ENCODE measurements at places on chromosomes 5 and 9.
A peak's percentile ranks its signal among the peaks of the same experiment; 100 is the strongest.

- no peak for DNase-seq
Observed at GRCh38 chr5:124645396-124645795, 101.0 kb downstream of the ZNF608 start.

- DNase-seq, result no peak
Observed at GRCh38 chr9:127634698-127635097, 22.6 kb downstream of the STXBP1 start.

DNA sequence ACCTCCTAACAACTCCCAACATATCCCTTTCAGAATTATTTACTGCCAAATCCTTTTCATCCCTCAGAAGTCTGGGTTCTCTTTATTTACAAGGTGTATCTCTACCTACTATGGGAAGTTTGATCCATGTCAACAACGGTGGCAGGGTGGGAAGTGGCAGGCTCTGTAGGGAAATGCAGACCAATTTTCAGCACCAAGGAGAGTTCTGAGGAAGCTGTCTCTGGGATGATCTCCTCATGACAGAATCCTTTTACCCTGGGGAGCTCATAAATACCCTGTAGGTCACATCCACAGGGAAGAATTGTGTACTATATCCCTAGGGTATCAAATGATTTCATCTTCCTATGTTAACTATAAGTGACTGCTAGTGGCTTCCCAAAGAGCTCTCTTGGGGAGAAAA is 107.8 kb upstream of the NEK6 start:
- DNase-seq, result no peak

DNA sequence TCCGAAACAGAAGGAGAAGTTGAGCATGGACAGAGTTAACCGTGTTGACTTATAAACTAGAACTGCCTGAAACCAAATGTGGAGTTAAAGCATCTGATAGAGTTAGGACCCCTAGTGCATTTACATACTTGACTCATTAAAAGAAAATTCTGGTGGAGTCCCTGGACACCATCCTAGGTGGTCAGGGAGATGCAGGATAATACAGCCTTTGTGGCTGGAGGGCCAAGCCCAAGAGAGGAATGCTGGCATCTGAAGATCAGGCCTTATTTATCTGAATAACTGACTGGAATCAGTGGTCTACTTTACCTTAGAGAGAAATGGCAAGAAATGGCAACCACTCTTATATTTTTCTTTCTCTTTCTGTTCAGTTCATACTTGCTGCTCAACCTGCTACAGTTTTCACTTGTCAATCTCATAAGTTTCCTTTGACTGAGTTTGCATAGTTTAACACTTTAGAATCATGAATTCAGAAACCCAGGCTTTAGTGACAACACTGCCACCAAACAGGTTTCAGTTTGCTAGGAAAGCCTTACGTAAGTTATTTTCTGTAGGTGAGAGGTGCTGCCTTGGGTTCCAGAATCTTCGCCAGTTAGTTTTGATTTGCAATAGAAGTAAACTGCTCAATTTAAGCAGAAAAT is 10.2 kb downstream of the CMYA5 start:
- no peak for DNase-seq

DNA sequence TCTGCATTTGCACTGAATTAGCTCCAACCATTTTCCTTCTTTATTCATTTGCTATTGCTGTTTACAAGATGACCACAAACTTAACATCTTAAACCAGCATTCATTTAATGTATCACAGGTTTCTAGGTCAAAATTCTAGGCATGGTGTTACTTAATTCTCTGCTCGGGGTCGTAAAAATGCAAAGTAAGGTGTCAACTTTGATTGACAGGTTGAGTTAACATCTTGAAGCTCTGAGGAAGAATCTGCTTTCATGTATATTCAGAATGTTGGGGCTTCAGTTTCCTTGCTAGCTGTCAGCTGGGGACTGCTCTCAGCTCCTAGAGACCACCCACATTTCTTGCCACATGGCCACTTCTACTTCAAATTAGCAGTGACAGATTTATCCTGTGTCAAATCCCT is 348.7 kb upstream of the GRIN3A start:
- DNase-seq, result no peak

DNA sequence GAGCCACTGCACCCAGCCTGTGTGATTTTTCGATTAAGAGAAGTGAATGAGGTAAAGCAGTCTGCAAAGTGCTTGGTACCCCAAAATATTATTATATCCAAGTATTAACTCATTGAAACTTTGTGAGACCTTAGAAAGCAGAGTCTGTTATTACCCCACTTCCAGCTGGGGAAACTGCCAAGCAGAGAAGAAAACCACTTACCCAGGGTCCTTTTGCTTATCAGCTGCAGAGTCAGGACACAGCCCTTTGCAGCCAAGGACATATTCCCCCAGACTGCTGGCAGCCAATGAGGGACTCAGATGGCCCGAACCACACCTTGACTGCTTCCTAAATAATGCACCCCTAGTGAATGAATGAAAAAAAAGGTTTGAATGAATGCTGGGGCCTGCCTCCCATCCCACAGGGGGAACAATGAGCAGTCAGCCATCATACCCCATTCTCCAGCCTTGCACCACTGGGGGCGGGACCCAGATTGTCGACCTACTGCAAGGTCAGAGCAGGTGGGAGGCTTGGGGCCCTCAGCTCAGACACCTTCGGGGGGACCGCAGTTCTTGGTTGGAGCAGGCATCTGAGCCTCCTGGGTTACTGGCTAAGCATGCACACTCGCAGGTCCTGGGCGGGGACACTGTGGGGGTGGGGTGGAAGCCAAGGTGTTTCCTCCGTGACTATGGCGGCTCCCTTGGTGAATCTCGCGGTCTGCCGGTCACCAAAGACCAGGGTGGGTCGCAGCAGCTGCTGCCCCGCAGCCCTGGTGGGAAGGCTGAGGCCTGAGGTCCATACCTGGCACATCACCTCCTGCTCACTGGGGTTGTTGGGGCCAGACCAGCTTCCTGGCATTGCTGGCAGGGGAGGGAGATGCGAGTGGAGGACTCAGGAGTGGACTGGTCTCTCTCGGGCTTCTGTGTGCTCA is 29.7 kb downstream of the PRRT1B start:
- DNase-seq, result no peak

DNA sequence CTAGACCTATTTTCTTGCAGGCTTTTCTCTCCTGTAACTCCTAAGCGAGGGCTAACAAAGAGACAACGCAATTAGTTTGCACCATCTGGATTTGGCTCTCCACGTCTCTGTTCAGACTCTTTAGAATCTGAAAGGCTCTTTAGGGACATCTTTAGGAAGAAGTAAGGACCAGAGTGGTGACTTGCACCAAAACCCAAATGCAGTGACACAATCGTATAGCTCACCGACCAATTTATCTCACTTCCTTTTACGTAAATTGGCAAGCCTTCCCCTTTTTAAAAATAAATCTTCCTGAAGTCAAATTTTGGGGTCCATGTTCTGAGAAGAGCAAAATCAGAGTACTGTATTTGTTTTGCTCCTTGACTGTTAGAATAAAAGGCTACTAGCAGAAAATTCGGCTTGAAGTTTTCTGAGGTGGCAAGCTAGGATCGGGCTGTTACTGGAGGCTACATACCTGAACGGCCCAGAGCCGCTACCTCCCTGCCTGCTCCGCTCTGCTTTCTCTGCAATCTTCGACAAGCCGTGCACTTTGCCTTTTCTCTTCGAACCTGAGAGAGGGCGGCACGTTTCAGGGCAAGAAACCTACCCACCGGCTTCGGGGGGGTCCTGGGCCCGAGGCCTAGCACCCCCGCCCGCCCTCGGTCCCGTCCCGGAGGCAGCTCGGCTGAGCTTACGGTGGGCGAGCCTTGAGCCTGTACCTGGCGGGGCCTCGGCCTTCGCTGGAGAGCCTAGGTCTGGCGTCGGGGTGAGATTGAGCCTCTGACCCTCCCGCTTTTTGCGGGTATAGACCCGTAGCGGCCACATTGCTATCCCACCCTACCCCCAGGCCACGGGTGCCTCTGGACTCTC is 537 bp downstream of the MEIKIN start:
- DNase-seq, result no peak

GRCh38 chr9:89005323-89005722 is 14.1 kb downstream of the S1PR3 start:
- DNase-seq, result no peak

DNA sequence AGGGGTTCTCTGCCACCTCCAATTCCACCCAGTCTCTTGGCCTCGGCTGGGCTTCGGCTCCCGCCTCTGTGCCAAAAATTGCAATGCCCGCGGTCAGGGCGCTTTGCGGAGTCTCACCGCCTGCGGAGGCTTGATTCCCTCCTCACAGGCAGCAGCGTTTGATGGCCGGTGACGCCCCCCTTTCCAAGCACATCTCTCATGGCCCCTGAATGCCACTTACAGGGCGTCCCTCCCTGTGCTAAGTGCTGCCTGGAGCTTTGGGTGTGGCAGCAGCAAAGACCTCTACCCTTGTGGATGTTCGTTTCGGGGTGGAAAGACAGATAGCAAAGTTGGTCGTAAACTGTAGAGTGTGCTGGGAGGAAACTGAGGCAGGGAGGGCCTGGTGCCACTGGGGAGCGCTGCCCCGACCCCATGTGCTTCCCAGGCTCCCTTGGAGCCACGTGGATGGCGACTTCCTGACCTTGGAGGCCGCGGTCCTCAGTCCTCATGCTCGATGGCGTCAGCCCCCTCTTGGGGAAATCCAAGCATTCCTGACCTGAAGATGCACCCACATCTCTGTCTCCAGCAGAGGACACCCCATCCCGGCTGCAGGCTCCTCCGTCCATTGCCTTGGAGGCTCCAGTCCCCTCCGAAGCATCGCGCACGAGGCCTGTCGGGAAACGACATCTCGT is 249.2 kb upstream of the IRX4 start:
- no peak for DNase-seq

DNA sequence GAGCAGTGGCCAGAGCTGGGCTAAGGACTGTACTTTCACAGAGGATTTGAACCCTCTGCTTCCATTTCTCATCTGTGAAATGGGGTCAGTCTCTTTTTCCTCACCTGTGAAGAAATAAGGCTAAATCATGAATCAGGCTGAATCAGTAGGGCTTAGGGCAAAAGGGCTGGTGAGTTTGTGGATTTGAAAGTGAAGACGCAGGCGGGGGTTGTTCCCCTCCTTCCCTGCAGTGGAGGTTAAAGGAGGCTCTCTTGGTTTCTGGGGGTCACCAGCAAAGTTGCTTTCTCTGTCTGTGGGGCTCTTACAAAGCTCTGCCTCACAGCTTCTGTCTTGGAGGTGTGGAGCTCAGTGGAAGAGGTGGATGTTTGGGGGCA is 17.6 kb upstream of the NDST1 start:
- DNase-seq, result no peak

DNA sequence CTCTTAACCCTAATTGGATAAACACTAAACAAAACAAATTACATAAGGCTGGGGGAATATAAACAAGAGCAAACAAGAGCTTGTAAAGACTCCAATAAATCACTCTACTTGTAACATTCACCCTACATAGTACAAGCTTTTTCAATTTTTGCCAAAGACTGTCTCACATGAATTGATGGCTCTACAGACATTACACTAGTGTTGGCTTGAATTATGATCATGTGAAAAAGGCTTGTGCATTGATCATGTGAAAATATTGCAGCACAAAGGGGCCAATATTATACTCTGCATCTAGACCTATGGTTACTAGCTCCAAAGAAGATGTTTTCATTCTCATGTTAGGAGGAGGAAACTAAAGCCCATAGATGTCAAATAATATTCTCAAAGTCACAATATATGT is 212.6 kb downstream of the MCTP1 start:
- no peak for DNase-seq

GRCh38 chr9:12817702-12818101 is 42.9 kb downstream of the LURAP1L start:
- no peak for DNase-seq

GRCh38 chr9:93081931-93082330 is 14.1 kb upstream of the CARD19 start:
- DNase-seq, result no peak

GRCh38 chr5:37808945-37809344 is 30.9 kb downstream of the GDNF start:
- DNase-seq, result no peak

- DNase-seq, result peak; percentile 41
Observed at GRCh38 chr5:88690409-88691229, 192.4 kb downstream of the MEF2C start.

DNA sequence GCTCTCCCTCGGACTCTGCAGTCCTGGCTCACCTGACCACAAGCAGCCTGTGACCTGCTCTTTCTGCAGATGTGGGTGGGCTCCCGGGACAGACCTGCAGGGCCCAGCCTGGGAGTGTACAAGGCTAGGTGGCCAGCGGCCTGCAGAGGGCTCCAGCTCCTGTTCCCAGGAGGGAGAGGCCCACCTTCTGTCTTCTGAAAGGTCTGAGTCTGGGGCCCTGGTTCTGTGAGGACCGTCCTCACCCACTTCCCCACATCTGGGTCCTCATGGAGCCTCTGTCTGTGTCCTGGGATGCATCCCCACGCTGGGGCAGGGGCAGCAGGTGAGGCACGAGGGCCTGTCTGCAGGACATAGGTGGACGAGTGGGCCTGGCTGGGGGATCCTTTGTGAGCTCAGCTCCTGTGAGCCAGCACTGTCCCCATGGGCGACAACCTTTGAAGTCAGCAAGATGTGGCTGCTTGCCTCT is 43.7 kb downstream of the PHF2 start:
- DNase-seq, result no peak

GRCh38 chr5:105688227-105688792 is 1982.4 kb downstream of the EFNA5 start:
- DNase-seq, result no peak

DNA sequence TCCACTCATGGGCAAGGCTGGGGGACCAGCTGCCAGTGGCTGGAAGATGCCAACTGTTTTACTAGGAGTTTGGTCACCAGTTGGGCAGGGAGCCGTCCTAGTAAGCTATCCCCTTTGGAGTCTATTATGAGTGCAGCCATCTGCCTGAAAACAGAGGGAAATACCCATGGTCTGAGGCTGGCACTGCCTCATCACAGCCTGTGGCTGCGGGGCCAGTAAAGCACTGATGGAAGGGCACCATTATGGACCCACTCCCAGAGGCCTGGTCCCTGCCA is 187.2 kb upstream of the PANK3 start:
- no peak for DNase-seq

GRCh38 chr5:110386782-110387181 is 339.7 kb downstream of the TMEM232 start:
- DNase-seq, result no peak

DNA sequence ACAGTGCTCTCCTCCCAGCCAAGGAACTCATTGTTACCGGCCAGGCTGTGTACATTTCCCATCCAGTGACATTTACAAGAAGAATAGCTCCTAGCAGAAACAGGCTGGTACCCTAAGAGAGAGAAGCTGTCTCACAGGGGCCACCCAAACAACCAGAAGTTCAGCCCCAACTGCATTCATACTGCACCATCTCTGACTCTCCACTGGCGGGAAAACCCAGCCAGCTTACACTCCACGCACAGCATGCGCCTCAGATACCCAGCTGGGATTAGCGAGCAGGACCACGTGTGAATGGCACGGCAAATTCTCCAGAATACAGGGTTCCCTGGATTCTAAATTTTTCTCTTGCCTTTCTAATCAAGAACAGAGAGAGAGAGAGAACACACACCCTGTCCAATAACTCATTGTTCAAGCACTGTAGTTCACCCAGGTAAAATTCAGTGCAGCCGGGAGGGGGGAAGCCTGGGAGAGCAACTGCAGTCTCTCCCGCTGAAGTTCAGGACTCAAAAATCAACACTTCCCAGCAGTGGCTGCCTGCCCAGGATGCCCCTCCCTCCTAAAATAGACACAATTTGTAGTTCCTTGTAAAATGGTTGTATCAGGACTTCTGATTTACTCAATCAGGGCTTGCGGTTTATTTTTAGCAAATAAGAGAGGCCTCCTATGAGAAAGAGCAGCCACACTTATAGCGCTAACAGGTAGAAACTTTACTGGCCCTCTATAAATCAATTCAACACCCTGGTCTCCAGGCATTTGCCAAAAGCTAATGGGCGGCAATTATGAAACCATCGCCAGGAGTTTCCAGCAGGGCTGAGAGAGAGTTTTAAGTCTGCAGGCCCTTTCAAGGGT is 2.2 kb downstream of the COL23A1 start:
- DNase-seq, result no peak

- no peak for DNase-seq
Observed at GRCh38 chr9:108704156-108704852, 151.5 kb downstream of the ACTL7B start.

Measured in stimulated activated CD8-positive, alpha-beta memory T cell treated with anti-CD3 and anti-CD28 coated beads, Interleukin-7, amount 100 ng/mL, for 24 hours (primary cell).